ENCODE measurements at places on chromosomes 3 and 15. TPM values are rescaled to one million over a fixed set of nuclear protein-coding genes. Genes with fewer than 3 reads are reported as not detected.

DNA sequence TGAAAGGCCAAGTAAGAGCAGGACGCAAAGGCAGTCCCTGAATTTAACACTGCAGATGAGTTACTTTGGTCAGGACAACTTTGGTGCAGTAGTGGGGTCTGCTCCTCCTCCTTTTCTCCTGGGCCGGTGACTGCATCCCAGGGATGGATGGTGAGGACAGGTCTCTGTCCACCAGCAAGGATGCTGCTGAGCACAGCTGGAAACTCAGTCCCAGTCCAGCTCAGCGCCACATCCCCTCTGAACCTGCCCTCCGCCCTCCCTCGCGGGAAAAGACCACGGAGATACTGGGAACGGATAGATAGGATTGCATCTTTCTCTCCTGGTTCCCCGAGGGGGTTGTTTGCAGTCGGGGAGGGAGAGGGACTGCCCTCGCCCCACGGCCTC lies 13.8 kb downstream of the GRAMD2A start:
- no peak for DNase-seq
- H3K4me1 ChIP-seq, result no peaks in the 10 kb centered on the region
- H3K36me3 ChIP-seq, result no peaks in the 10 kb centered on the region
- no peaks in the 10 kb centered on the region for H3K27me3 ChIP-seq

DNA sequence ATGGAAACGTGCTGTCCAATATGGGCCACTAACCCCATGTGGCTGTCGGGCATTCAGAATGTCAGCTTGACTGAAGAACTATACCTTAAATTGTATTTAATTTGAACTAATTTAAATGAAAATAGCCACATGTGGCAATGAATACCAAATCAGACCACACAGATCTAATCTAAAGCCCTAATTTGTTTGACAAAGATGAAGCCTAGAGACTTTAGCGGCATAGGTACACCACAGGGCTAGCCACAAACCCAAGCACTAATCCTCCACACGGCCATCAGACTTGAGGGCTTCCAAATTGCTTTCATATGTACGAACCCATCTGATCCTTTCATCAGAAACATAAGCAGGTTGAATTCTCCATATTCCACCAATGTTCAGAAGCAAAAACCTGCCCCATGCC lies 81.4 kb downstream of the SHQ1 start:
- no peak for DNase-seq
- H3K4me1 ChIP-seq, result no peaks in the 10 kb centered on the region
- no peaks in the 10 kb centered on the region for H3K36me3 ChIP-seq
- H3K27ac ChIP-seq, result no peak overlapping the region
- no peaks in the 10 kb centered on the region for H3K27me3 ChIP-seq

The CCR8 gene
- not detected for total RNA-seq

DNA sequence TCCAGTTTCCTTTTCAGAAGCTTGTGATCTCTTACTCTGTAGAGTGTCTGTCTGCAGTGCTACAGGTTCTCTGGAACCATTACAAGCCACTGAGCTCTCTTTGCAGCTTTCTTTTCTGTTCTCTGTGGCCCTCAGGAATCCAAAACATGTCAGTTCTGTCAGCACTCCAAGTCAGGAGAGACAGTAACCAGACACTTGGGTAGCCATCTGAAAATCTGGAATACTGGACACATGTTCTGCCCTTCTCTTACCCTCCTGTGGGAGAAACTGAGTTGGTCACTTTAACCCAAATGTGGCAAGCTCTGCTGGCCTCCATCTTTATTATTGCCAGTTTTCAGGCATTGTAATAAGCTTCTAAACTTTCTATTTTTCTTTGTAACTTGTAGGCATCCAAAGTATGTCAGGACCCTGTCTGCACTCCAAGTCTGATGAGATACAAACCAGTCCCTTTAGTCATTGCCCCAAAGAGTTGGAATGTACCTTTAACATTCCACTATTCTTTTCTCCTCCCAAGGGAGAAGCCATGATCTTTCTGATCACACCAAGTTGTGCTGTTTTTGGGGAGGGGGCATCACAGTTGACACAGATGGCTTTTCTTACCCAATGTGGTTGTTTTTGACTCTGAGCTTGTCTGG lies 183.7 kb downstream of the DPH6 start:
- H3K4me3 ChIP-seq, result no peak overlapping the region
- H3K36me3 ChIP-seq, result no peaks in the 10 kb centered on the region
- no peak for DNase-seq
- no peak overlapping the region for H3K27ac ChIP-seq
- H3K27me3 ChIP-seq, result no peaks in the 10 kb centered on the region
- no peaks in the 10 kb centered on the region for H3K4me1 ChIP-seq

The NANOGP8 gene
- 1.3 TPM for total RNA-seq

DNA sequence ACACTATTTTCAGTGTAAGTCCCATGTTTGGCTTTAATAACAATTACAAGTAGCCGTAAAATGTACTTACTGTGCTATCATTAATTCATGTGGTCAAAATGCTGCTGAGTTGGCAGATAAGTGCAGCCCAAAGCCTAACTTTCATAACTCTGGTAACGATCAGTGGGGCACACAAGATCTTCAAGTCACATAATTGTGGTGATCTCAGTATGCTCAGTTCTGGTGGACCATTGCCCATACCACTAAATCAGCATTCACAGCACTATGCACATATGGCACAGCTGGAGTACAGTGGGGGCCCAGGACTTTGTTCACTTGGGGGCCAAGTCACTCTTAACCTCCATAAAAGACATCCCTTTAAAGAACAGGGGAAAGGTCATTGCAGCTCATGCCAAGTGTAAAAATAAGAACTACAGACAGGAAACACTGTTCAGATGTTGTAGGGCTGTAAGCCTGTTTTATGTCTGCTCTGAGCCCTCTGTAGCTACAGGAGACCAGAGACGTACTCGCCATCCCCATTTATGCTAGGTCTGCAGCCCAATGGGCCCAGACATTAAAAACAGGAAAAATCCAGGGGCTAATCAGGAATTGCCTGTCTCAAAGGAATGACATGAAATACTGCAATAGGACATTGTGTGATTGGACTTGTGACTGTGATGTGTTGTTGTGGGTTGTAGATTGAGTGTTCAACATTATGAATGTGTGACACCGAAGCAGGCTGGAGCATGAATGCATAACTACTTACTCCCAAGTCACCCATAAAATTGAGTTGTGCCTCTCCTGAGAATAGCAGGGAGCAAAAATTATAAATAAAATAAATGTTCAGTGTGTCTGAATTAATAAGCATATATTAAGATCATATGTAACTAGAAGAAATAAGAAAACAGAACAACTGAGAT lies 282.5 kb upstream of the EPHA3 start:
- H3K4me1 ChIP-seq, result no peaks in the 10 kb centered on the region
- no peaks in the 10 kb centered on the region for H3K27me3 ChIP-seq
- no peak for DNase-seq
- H3K4me3 ChIP-seq, result no peak overlapping the region
- H3K36me3 ChIP-seq, result no peaks in the 10 kb centered on the region

The ACOX2 gene
- total RNA-seq, result 17.6 TPM

- H3K27ac ChIP-seq, result no peak overlapping the region
- no peak for DNase-seq
- H3K36me3 ChIP-seq, result no peaks in the 10 kb centered on the region
- H3K4me3 ChIP-seq, result no peak overlapping the region
Measured at GRCh38 chr15:69990566-69991421, 106.9 kb downstream of the TLE3 start.

GRCh38 chr15:79341396-79341795 lies 30.5 kb downstream of the TMED3 start:
- no peaks in the 10 kb centered on the region for H3K4me1 ChIP-seq
- no peaks in the 10 kb centered on the region for H3K36me3 ChIP-seq
- no peak overlapping the region for H3K4me3 ChIP-seq
- DNase-seq, result no peak
- no peak overlapping the region for H3K27ac ChIP-seq

The ARNT2 gene
- total RNA-seq, result 5.9 TPM

The TGM4 gene
- not detected for total RNA-seq

DNA sequence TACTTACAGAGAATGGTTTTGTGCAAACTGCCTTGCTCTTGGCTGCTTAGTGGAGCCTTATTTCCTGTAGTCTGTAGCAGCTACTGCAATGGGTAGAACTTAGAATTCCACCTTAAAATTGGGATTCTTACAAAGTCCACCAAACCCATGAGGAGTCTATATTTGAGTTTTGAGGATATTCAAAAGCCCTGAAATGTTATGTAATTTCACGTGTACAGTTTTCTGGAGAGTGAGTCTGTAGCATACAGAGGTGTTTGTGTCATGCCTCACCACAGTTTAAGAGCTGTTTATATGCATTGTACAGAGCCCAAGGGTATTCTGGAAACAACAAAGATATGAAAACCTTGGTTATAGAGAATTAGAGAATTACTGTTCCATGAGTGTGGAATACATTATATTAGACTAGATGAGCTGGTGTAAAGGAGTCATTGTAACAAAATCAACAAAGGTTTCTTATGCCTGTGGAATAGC lies 114.4 kb downstream of the MBNL1 start:
- no peak overlapping the region for H3K4me3 ChIP-seq
- peak overlapping the region; percentile 48 for H3K27ac ChIP-seq
- no peaks in the 10 kb centered on the region for H3K27me3 ChIP-seq
- no peaks in the 10 kb centered on the region for H3K36me3 ChIP-seq
- peaks cover 16% of the 10 kb centered on the region for H3K4me1 ChIP-seq

DNA sequence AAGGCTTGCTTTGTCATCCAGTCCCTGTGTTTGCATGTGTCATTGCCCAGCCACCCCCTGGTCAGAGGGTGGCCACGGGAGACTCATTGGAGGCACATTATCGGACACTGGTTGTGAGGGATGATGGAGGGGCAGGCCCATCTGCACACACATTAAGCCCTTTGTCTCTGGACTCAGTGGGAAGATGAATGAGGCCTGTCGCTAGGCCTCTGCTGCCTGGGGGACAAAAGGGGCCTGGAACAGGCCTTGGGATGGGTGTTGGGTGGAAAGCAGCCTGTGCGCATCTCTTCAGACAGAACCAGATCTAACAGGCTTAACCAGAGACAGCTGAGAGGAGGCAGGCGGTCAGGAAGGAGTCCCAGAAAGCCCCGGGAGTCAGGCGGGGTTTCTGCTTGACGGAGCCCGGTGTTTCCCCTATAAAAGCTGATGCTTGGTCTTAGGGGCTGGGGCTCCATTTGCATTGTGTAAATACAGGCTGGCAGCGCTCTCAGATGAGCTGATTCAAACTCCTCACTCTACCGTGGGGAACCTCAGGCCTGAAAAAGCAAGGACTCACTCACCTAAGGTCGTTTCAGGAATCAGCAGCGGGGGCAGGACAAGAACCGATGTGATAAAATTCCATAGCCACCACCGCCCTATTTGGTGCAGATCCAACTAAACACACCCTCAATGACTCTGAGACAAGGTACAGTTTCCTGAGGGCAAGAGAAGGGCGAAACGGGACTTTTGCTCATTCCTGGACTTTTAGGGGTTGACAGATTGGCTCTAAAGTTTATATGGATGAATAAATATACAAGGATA lies 17.1 kb upstream of the SKIC8 start:
- no peak overlapping the region for H3K4me3 ChIP-seq
- DNase-seq, result no peak
- no peak overlapping the region for H3K27ac ChIP-seq
- no peaks in the 10 kb centered on the region for H3K36me3 ChIP-seq

- no peak overlapping the region for H3K4me3 ChIP-seq
- no peaks in the 10 kb centered on the region for H3K36me3 ChIP-seq
- no peak for DNase-seq
- H3K27me3 ChIP-seq, result no peaks in the 10 kb centered on the region
Measured at GRCh38 chr3:30553641-30554316, 52.6 kb upstream of the TGFBR2 start.

- no peaks in the 10 kb centered on the region for H3K36me3 ChIP-seq
- no peak for DNase-seq
- no peak overlapping the region for H3K27ac ChIP-seq
- H3K27me3 ChIP-seq, result no peaks in the 10 kb centered on the region
- H3K4me1 ChIP-seq, result no peaks in the 10 kb centered on the region
- no peak overlapping the region for H3K4me3 ChIP-seq
Measured at GRCh38 chr3:62178739-62179600, 194.4 kb downstream of the FEZF2 start.

DNA sequence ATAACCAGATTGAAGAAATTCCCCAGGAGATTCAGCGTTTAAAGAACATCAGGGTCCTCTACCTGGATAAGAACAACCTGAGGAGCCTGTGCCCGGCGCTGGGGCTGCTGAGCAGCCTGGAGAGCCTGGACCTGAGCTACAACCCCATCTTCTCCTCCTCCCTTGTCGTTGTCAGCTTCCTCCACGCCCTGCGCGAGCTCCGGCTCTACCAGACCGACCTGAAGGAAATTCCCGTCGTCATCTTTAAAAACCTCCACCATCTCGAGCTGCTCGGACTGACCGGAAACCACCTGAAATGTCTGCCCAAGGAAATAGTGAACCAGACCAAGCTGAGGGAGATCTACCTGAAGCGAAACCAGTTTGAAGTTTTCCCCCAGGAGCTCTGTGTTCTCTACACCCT lies 9.4 kb upstream of the LRRC34 start:
- peaks cover 5% of the 10 kb centered on the region for H3K27me3 ChIP-seq
- no peak overlapping the region for H3K4me3 ChIP-seq
- H3K36me3 ChIP-seq, result no peaks in the 10 kb centered on the region
- H3K27ac ChIP-seq, result no peak overlapping the region
- H3K4me1 ChIP-seq, result no peaks in the 10 kb centered on the region
- no peak for DNase-seq

DNA sequence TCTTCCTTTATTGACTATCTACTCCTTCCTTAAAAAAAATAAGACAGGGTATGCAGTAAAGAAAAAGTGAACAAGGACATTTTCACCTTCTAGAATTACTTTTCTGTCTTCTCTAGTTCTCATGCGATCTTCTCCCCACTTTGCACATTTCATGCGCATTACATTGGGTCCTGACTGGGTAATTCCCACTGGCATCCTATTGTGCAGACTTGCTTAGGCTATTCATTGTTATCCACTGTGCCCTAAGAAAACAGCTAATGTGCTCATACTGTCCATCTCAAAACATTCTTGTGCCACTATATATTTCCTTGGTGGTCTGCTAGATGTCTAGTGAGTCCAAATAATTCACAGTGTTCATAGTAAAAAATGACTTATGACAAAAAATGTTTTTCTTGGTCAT lies 447.4 kb upstream of the ROBO1 start:
- no peaks in the 10 kb centered on the region for H3K27me3 ChIP-seq
- no peak for DNase-seq
- H3K36me3 ChIP-seq, result no peaks in the 10 kb centered on the region
- H3K27ac ChIP-seq, result no peak overlapping the region

DNA sequence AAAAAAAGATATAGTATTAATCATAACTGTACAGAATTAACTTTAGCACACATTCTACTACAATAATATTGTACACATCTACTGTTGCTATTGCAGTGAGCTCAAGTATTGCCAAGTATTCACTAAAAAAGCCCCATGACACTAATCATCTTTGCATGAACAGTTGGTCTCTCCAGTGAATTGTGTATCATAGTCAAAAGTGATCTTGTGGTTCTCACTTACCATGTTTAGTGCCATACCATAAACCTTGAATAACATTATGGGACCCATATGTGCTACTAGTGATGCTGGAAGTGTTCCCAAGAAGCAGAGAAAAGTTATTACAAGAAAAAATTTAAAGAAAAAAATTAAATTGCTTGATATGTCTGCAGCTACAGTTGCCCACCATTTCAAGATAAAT lies 177.1 kb downstream of the PCCB start:
- H3K4me3 ChIP-seq, result no peak overlapping the region
- no peaks in the 10 kb centered on the region for H3K27me3 ChIP-seq
- no peak for DNase-seq
- H3K27ac ChIP-seq, result no peak overlapping the region
